HCT116 (cell line): ENCODE measurements at places on chromosomes 5 and 9.

- no peak for DNase-seq
Measured at GRCh38 chr5:135979510-135979909, 24.7 kb upstream of the LECT2 start.

DNA sequence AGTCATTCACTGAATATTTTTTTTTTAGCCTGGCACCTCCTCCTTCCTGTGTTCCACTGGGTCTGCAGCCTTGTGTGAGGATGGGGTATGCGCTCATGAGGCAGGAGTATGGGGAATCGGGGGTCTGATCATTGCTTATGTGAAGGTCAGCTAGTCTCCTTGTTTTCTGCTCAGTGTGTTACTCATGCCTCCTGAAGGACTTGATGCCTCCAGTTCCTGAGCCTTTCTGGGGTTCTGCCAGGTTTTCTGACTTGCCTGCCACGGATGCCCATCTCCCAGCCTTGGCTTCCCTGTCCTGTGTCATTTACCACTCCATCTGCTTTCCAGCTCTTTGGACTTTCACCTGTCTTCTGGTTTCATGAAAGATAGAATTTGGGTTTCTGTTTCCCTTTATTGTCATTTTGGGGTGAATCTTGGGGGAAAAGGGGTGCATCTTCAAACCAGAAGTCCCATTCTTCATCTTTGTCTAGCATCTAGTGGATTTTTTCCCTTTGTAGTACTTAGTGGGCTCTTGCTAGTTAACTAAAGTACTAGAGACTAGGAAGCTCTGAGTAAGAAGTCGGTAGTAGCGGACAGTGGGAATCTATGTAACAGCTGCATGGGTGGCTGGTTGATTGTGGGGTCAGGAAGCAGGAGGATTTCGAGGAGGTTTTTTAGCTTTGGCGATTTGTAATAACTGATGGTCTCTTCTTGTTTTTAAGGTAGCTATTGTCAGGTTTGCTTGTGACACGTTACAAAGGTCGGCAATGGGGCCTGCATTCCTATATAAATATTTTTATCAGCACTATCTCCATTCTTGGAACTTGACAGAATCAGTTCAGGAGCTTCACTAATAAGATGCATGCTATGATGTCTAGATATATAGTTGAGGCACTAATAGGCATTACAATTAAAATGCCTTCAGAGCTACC is 8.2 kb downstream of the OTULIN start:
- no peak for DNase-seq

GRCh38 chr5:1749346-1750124 is 50.1 kb downstream of the MRPL36 start:
- DNase-seq = no peak

DNA sequence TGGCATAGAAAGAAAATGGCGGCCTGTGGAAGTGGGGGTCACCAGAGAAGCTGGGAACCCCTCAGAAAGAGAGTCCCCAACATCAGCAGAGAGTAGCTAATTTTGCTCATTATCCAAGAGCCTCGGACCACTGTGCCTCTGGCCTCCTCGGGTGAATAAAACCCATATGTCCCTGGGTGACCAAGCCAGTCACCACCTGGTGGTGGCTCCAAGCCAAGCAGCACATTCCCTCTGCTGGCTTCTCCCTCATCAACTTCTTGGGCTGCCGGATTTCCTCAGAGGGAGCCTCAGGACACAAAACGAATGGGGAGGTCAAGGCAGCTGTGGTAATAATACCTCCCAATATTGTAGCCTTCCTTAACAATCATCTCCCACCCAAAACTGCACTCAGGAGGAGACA is 242.5 kb downstream of the NFIB start:
- DNase-seq = no peak

DNA sequence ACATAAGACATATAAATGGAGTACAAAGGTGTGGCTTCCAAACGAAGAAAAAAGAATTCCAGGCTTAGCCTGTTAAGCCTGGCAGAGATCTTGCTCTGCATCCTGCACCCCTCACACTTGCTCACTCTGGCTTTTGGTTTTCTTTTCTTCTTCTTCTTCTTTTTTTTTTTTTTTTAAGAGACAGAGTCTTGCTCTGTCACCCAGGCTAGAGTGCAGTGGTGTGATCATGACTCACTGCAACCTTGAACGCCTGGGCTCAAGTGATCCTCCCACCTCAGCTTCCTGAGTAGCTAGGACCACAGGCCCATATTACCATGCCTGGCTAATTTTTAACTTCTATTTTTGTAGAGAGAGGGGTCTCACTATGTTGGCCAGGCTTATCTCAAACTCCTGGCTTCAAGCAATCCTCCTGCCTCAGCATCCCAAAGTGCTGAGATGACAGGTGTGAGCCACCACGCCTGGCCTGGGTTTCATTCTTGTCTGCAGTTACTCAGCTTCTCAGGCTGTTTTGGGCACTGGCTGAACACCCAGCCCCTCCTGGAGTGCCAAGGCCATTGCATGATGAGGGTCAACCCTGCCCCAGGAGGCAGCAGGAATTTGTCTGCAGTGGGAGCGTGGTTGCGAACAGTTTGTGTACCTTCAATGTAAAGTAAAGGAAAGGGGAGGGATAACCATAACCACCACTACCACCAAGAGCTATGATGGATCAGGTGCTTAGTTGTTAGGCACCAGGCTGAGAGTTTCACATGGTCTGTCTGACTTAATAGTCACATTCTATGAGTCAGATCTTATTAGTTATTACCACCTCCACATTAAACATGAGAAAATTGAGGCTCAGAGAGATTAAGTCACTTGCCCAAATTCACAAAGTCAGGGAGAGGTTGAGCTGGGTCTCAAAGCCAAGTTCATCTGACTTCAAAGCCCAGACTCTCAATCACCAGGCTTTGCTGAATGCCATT is 219.2 kb upstream of the PANK3 start:
- DNase-seq = no peak

DNA sequence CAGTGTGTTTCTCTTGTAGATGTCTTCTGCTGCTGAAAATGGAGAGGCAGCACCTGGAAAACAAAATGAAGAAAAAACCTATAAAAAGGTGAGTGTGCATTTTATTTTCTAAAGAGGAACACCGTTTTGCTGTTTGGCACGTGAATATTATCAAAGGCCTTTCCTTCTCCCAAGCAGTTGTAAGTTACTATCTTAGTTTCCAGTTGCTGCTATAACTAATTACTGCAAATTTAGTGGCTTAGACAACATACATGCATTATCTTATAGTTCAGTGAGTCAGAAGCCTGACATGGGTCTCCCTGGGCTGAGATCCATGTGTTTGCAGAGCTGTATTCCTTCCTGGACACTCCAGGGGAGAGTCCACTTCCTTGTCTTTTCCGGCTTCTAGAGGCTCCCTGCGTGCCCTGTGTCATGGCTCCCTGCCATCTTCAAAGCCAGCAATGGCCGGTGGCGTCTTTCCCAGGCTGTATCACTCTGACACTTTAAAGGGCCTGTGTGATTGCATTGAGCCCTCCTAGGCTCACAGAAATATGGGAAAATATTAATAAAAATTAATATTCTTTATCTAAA is 117.6 kb downstream of the PIP5K1B start:
- no peak for DNase-seq

DNA sequence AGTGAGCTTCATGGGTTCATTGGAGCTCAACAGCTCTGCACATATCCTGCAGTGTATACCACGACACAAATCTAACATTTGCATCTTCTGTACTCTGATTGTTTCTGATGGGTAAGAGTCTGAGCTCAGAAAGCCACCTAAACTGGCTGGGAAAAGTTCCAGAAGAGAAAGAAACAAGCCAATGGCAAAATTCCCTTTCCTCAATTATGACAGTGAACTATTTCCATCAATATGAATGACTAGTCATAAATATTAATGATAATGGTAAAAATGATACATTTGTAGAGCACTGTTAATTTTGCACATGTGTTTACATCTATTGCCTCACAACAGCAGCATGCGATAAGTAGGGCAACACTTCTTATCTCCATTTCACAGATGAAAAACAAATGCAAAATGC is 1101.6 kb upstream of the DMAC1 start:
- no peak for DNase-seq

- no peak for DNase-seq
Measured at GRCh38 chr9:131565369-131565768, 20.0 kb downstream of the PRRT1B start.

DNA sequence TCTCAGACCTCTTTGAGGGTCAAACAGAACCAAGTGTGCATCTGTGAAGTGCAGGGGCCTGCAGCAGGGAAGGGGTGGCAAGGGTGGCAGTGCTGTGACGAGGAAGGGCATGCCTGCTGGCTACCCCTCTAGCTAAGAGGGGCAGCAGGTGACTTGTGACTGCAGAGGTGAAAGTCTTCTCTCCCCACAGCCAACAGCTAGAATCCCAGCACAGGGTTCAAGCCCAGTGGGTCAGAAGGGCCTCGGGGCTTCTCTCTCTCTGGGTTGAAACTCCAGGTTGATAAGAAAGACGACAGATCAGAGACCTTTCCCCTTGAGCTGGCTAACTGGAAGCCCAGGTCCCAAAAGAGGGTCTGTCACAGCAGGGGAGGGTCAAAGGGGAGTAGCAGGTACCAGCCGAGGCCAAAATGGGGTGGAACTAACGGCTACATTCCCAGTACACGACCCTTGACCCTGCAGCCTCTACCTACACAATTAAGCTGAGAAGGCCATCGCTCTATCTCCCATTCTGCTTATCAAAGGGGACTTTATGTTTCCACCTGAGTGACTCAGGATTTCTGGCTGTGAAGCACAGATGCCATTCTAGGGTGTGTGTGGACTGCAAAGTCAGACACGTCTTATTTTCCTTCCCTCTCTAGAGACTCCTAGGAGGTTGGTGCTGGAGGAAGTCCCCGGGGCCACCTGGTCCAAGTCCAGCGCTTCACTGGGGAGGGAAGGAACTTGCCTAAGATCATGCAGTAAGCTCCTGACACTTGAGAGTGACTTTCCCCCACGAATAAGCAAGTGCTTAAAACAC is 14.6 kb downstream of the ANKS6 start:
- DNase-seq = peak; percentile 89

DNA sequence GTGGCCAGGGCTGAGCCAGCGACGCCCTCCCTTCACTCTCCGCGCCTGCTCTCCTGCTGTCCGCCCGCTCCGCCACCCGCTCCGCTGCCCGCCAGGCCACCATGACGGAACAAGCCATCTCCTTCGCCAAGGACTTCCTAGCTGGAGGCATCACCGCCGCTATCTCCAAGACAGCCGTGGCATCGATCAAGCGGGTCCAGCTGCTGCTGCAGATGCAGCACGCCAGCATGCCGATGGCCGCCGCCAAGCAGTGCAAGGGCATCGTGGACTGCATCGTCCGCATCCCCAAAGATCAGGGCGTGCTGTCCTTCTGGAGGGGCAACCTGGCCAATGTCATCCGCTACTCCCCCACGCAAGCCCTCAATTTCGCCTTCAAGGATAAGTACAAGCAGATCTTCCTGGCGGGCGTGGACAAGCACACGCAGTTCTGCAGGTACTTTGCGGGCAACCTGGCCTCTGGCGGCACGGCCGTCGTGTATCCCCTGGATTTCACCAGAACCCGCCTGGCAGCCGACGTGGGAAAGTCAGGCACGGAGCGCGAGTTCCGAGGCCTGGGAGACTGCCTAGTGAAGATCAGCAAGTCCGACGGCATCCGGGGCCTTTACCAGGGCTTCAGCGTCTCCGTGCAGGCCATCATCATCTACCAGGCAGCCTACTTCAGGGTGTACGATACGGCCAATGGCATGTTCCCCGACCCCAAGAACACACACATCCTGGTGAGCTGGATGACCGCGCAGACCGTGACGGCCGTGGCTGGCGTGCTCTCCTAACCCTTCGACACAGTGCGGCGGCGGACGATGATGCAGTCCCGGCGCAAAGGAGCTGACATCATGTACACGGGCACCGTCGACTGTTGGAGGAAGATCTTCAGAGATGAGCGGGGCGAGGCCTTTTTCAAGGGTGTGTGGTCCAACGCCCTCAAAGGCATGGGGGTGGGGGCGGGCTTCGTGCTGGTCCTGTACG is 1130.4 kb upstream of the ACO1 start:
- no peak for DNase-seq

- DNase-seq = no peak
Measured at GRCh38 chr9:131704141-131704983, 35.5 kb downstream of the RAPGEF1 start.

GRCh38 chr5:87156631-87157030 is 111.1 kb upstream of the RASA1 start:
- DNase-seq = no peak

GRCh38 chr5:1503241-1504068 is 20.3 kb downstream of the LPCAT1 start:
- no peak for DNase-seq

GRCh38 chr5:145375521-145375920 is 459.6 kb downstream of the PRELID2 start:
- DNase-seq = no peak

GRCh38 chr9:73152543-73152844 is 829 bp downstream of the ANXA1 start:
- DNase-seq = no peak
